ENCODE measurements at places on chromosomes 1 and 21.

DNA sequence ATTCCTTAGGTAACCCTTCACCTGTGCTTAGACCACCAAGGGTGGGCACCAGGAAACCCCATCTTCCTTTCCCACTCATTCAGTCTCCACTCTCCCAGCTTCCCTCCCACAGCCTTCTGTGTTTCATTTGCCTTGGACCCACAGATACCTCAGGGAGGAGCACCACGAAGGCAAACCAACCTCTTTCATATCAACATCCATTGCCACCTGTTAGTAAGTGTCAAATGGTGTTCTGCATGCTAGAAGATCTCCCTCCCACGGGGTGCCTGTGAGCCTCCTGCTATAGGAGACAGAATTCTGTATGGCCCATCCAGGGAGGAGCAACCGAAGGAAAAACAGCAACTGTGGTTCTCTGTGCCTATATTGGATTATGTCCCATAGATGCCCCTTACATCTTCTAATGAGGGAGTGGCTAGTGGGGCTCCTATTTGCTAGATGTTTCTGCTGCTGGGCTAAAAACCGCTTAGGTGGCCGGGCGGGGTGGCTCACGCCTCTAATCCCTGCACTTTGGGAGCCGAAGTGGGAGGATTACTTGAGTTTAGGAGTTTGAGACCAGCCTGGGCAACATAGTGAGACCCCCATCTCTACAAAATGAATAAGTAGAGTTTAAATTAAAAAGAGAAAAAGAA is 25.6 kb upstream of the SCCPDH start:
- no peak for DNase-seq

DNA sequence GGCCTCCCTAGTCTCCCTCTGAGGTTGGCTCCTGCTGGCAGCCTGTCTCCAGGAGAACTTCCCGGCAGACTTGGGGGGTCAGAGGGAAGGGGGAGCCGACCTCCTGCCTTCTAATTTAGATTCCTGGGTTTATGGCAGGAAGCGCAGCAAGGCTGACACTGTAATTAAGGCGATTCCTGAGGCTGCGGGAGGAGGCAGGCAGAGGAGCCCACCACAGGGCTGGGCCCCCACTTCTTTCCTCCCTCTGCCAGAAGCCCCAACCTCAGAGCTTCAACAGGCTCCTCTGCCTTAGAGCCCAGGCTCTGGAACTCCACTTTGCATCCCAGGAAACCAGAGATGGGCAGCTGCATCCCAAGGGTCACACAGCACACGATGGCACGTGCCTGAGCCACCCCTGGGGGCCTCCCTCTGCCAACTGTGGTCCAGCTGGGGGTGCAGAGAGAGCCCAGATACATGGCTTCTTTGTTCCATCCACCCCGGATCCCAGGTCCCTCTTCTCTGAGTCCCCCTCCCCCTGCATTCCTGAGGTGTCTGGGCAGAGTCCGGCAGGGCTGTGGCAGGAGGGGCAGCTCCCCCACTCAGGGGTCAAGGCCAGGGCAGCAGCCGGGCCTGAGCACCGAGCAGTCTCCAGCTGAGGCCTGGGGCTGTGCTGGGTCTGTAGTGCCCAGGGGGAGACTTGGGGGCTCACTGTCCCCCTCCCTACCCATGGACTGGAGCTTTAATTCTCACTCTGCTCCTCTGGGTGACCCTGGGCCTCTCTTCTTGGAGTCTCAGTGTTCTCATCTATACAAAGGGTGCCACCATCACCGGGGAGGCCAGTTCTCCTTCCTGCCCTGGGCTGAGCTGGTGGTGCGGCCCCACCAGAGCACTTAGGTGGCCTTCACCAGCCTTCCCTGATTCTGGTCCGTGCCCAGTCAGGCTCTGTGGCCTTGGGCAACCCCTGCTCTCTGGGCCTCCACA is 39.4 kb upstream of the FAM131C start:
- no peak for DNase-seq

DNA sequence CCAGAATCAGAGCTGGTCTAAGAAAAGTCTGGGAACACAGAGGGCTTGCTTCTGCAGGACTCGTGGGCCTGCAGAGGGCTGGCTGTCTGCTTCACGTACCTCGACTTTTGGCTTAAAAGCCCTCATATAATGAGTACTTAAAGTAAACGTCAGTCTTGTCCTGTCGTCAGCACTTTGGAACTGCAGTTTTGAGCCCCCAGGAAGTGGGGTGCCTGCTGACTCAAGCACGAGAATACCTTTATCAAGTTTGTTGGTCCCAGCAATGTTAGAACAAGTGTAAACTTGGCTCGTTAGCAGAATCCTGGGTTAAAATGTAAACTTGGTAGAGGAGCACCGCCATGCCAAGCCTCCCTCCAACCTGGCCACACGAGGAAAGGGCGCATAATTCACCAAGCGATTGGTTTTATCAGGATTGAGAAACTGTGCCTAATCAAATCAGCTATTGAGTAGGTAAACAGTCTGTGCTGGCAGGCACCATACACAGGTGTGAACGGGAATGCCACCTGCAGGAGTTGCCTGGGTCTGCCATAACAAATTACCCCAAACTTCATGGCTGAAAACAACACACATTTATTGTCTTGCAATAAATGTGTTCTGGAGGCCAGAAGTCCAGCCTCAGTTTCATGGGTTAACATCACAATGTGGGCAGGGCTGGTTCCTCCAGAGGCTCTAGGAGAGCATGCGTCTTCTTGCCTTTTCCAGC is 45.0 kb upstream of the FHAD1 start:
- no peak for DNase-seq

DNA sequence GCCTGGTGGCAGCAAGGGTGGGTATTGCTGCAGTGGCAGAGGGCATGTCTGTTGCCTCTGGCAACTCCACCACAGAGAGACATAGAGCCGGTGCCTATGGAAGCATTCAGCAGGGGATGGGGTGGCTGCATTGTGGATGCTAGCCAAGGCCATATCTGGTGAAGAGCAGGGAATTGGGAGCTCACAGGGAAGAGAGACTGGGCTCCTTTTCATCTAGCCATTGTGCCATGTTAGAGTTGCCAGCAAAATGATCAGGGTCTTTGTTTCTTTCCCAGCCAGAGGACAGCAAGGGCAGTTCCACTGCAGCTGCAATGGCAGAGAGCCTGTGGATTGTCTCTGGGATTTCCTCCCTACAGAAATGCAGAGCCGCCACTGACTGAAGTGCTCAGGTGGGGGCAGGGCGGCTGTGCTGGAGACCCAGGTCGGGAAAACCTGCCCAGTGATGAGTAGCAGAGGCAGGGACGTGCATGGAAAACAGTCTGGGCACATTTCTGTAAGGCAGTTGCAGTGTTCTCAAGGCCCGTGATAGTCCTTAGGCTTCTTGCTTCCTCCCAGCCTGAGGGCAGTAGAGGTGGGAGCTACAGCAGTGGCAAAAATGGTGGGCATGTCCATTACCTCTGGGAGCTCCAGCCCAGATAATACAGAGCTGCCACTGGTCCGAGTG is 40.2 kb upstream of the CYP4X1 start:
- DNase-seq = no peak

DNA sequence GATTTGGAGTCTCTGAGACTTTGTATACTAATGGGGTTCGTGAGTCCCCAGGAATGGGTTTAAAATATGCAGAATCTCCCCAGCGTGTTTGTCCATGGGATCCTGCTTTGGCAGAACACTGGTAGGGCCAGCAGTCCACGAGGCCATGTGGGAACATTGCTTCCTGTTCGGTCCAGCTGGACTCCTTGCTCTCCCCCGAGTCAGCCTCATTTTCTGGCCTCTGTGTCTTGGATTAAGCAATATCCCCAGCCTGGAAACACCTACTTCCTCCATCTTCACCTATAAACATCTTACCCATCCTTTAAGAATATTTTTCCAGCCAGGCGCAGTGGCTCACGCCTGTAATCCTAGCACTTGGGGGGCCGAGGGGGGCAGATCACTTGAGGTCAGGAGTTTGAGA is 142.4 kb downstream of the NAV1 start:
- DNase-seq = no peak

DNA sequence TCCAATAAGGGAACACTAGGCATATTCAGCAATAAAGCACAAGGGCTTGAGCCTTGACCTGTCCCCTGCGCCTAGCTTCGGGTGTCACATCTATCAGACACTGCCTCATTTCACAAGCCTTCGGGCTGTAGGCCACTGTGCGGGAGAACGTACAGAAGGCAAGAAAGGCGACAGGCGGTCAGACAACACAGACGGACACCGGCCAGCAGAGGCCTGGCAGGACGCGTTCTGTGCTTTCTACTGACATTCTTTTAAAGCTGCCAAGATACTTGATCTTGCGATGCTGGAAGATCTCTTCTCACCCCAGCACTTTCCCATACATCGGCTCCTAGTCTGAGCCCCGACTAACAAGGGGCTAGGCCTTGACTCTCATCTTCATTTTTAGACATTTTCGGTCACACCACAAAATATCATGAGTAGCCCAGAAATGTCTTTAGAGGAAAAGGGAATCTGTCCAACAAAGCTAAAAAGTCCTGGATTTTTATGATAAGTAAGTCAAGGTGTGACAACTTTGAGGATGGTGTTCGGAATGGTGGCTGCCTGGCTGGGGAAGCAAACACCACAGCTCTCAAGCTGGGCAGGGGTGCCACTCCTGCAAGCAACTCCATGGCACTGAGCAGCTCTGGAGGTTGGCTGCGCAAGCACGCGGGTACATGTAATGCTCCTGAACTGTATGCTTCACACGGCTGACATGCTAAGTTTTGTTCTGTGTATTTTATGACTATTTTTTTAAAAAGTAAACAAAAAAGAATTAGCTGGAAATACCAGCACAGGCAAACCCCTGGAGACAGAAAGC is 18.7 kb downstream of the RIPK4 start:
- DNase-seq = no peak

DNA sequence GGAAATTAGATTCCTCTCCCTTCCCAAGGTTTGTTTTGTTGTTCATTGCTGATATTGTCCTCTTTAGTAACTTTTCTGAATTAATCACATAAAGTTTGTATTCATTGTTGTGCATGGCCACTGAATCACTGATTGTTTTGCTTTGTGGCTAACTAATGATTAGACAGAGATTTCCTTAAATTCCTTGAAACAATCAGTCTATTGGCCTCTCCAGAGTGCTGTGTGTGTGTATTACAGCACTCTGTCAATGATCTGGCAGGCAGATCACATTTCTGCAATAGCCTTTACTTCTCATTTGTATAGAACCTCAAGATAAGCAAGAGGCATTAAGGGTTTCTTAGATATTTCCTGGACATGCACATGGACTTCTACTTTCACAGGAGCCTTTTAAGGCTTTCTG is 78.6 kb downstream of the DUSP10 start:
- no peak for DNase-seq

DNA sequence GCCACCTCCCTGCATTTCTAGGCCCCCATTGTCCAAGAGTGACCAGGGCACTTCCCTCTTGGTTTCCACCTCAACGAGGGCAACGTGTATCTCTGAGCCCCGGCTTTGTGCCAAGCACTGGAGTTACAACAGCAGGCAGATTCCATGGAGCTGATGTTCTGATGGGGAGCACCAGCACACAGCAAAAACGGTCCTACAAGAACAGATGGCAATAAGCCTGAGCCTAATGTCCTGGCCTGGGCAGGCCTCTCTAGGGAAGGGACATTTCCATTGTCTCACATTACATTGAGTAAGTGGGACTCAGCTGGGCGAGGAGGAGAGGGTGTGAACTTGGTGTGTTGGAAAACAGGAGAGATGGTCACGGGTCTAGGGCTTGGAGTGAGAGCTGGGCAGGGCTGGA is 27.2 kb upstream of the NPPB start:
- no peak for DNase-seq
